Stimulated activated CD8-positive, alpha-beta memory T cell treated with anti-CD3 and anti-CD28 coated beads, Interleukin-4, amount 100 ng/mL, for 1 hour (primary cell): ENCODE measurements at places on chromosomes 1 and 21.
A peak's percentile ranks its signal among the peaks of the same experiment; 100 is the strongest.

DNA sequence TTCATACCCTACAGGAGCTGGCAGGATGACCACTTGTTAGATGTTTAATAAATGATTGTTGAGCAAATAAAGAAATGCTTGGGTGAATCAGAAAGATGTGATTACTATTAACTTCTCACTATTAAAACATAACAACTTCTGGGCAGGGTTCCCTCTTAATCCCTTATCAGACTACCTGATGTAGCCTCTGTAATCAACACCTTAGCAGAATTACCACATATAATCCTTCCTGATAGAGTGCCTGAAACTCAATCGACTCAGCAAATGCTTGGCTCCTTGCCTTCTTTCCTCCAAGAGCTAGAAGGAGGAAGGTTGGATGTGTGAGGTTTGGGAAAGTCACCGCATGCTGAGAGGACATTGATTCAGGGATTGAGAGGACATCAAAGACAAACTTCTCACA is 34.8 kb upstream of the DSCAM start:
- no peak for DNase-seq

- no peak for DNase-seq
Observed at GRCh38 chr1:156807627-156808026, 9.0 kb downstream of the SH2D2A start.

- peak; percentile 35 for DNase-seq
Observed at GRCh38 chr1:227946624-227947385, 927 bp downstream of the WNT9A start.

GRCh38 chr1:182059936-182060335 is 1.6 kb downstream of the ZNF648 start:
- DNase-seq = no peak

DNA sequence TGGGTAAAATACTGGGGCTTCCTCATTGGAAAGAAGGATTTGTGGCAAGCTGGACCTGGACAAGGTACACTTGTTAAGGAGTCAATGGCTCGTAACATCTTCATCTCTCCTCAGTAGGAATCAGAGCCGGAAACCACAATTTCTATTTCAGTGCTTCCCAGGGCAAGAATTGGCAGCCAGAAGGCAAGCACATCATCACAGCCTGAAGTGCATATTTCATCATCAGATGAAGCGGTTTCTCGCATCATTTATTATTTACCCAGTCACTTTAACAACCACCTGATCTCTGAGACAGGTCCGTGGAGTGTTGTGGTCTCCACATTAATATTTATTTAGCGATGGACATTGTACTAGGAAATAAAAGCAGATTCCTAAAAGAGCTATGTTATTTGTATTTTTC is 55.0 kb downstream of the KCNJ15 start:
- DNase-seq = no peak

DNA sequence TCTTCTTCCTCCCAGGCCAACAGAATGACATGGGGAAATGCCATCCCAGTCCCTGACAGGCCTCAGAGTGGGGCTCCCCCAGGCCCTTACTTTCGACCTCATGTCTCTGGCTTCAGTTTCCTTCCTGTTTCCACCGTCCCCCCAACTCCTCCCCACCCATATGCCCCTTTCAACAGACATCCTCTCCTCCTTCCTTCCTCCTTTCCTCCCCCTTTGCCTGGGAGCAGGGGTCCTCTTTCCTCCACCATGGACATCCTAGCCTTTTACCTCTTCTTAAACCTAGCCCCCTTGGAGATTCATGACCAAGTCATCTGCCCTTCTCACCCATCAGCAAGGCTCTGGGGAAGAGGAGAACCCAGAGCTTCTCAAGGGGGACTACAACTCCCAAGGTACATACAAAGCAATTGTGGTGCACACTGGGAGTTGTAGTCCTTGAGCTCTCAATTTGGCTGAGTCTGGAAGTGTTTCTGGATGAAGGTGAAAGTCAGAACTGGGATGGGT is 4.0 kb downstream of the ZBTB7B start:
- DNase-seq = no peak
